ENCODE measurements at places on chromosomes 7 and 10. TPM values are rescaled to one million over a fixed set of nuclear protein-coding genes. Genes with fewer than 3 reads are reported as not detected.

Gene HOXA5
- total RNA-seq = 4.1 TPM

Gene NIPSNAP2
- total RNA-seq = 48.6 TPM

Gene DNAJC12
- total RNA-seq = 72.8 TPM

Gene HSPA12A
- 0.07 TPM for total RNA-seq

Gene PLPP4
- 6.7 TPM for total RNA-seq

Gene OR9A2
- not detected for total RNA-seq

Gene OR6B1
- total RNA-seq = not detected

Gene ELN
- total RNA-seq = not detected

Gene LIPF
- 0.22 TPM for total RNA-seq

Gene AKR1D1
- total RNA-seq = not detected

Gene ZP3
- total RNA-seq = not detected

Gene VSTM4
- total RNA-seq = not detected

Gene MOSPD3
- total RNA-seq = 9.7 TPM

Gene SDK1
- total RNA-seq = not detected

Gene ANKRD22
- total RNA-seq = not detected

Gene BTAF1
- 46.4 TPM for total RNA-seq

Gene ACHE
- total RNA-seq = not detected

Gene GRID2IP
- not detected for total RNA-seq

Gene CRYGN
- not detected for total RNA-seq

Gene MMD2
- total RNA-seq = not detected

Gene RNF32
- 2.3 TPM for total RNA-seq

All from Karpas-422 (cell line).